ENCODE measurements at places on chromosomes 4 and X. TPM values are rescaled to one million over a fixed set of nuclear protein-coding genes. Genes with fewer than 3 reads are reported as not detected.

GRCh38 chr4:1027915-1028238, 16.5 kb downstream of the FGFRL1 start:
- DNase-seq = no peak

- no peak for DNase-seq
Observed at GRCh38 chrX:25805744-25806143, 332.4 kb upstream of the MAGEB18 start.

Gene FRMD7
- polyA plus RNA-seq = not detected

DNA sequence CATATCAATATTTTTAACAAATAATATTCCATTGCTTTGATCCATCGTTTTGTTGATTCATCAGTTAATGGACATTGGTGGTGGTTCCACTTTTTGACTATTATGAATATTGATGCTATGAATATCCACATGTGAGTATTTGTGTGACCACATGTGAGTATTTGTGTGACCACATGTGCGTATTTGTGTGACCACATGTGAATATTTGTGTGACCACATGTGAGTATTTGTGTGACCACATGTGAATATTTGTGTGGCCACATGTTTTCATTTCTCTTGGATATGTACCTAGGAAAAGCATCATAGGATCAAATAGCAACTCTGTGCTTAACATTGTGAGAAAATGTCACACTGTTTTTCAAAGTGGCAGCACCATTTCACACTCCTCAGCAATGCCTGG, 433.6 kb upstream of the FRG1 start:
- no peak for DNase-seq

DNA sequence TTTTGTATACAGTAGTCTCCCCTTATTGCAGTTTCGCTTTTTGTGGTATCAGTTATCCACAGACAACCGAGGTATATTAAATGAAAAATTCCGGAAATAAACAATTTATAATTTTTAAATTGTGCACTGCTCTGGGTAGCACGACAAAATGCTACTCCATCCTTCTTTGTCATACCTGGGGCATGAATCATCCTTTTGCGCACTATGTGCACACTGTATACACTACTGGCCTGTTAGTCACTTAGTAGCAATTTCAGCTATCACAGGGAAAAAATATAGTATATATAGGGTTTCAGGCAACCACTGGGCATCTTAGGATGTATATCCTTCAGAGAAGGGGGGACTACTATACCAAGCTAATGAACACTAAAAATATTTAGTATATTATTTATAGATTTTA, 198.8 kb upstream of the FAT4 start:
- DNase-seq = no peak

Gene HSPA4L
- polyA plus RNA-seq = not detected

DNA sequence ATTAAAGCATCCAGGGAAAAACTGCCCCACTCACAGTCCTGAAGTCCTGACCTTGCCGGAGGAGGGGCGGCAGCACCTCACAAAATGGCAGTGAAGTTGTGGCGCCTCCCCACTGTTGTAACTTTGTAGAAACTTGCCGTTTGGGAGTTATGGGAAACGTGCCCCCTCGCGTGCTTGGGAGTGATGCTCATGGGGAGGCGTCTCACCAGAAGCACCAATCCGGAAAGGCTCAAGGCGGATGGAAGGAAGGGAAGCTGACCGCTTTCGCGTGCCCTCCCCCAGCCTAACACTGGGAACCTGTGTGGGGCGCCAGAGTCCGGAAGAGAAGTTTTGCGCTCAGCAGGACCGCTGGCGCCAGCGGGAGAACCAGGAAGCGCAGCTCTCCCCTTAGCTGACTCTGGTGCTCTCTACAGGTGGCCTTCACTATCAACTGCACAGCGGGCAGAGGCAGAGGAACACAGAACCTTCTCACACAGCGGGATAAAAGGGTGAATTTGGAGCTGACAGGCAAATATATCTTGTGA, at the start of the genes CT45A10 and SAGE1:
TSS of gene CT45A10 (minus strand) at position 151 of the 524 bp plus-strand sequence. CDS start 8,100 bp downstream, outside the sequence.
TSS of gene SAGE1 (plus strand) at position 423 of the 524 bp plus-strand sequence. CDS start 2,527 bp downstream, outside the sequence.
- no peak for DNase-seq

GRCh38 chr4:3074078-3074845, at the start of the genes HTT and HTT-AS:
TSS of gene HTT (plus strand) at chr4:3074681. CDS start at chr4:3074826, 145 bp downstream.
TSS of gene HTT-AS (minus strand) at chr4:3074538.
- peak; percentile 90 for DNase-seq

DNA sequence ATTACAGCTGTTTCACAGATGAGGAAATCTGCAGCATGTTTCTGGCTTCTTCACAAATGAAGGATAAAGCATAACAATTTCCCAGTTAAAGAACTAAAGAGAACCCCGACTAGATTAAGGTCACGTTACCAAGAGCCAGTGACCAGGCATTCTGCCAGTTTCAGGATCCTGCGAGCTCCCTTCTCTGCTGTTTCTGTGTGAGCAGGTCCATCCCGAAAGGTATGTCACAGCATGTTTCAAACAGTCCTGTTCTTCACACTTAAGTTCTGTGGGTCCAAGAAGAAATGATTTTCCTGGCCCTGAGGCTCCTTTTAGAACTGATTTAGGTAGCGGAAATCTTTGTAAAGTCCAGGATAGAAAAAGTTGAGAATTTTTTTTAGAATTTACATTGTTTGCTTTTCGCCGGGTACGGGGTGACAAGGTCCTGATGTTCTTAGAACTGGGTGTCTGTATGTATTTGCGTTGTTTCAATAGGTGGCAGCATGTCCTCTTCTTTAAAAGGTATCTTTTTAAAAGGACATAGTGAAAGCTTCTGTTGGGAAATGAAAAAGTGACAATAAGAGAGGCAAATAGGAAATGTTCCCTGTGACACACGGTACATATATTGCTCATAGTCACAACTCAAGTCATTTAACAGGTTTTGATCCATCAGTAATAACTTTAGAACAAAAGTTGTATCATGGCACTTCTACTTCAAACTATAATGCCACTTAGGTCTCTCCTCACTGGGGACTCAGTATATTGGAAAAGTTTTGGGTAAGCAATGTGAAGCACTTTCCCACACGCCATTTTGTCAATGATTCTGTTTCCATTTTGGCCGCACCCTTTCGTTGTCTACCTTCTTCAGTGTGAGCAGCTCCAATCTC, 18.4 kb downstream of the IL21 start:
- no peak for DNase-seq

GRCh38 chrX:153950127-153950526, 5.7 kb upstream of the RENBP start:
- no peak for DNase-seq

DNA sequence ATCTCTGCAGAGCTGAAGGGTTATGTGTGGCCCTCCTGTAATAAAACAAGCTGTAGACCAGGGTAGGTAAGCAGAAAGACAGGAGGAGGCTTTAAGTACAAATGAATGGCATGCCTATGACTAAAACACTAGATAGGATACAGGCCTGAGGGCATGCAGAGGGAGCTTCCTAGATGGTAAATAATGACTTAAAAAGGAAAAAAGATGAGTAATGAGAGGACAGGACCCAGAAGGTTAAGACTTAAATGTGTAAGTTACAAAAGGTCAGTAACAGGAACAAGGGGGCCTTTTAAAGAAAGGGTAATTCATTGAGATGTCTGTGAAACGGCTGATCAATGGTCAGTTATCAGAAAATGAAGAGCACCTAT, 194.8 kb downstream of the SOWAHB start:
- DNase-seq = no peak

Gene APLN
- not detected for polyA plus RNA-seq

- peak; percentile 5 for DNase-seq
Observed at GRCh38 chrX:70453024-70453618, 8.5 kb downstream of the DLG3 start.

DNA sequence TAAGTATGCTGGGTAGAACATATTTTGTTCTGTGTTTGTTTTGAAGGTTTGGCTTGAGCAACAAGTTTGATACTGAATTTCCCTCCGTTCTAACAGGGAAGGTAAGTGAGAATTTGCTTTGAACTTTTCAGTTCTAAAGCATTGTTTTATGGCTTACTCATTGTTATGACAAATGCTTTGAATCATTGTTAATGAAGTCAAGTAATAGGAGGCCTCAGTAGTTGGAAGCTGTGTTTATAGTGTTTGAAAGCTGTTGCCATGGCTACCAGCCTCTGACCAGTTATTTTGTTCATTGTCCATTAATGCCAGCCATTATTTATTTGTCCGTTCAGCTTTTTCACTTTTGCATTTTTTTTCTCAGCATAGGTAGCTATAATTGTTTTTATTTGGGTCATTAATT, 14.4 kb downstream of the CHIC1 start:
- no peak for DNase-seq

Measured in CD14-positive monocyte (primary cell).